ENCODE measurements at places on chromosomes 11 and 22.

DNA sequence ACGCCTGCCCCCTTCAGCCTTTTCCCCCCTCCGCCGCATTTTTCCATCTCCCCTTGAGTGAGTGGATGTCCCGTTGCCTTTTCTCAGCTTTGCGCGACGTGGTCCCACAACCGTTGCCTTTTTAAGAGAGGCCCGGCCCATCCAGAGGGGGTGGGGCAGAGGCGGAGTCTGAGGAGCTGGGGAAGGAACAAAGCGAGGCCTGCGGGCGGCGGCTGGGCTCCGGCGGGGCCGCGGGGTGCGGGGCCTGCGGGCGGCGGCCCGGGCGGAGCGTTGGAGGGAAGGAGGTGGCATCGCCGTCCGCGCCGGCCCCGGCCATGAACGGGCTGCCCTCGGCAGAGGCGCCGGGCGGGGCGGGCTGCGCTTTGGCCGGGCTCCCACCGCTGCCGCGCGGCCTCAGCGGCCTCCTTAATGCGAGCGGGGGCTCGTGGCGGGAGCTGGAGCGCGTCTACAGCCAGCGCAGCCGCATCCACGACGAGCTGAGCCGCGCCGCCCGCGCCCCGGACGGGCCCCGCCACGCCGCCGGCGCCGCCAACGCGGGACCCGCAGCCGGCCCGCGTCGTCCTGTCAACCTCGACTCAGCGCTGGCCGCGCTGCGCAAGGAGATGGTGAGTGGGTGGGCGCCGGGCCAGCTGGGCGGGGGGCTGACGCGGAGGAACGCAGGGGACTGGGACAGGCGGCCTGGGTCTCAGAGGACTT, at the start of gene FAM89B:
Gene FAM89B, plus strand, starts transcription at position 183 of the 696 bp plus-strand sequence. Its CDS starts 132 bp downstream, at position 315.
- no peak for DNase-seq

GRCh38 chr11:67416416-67417335, 1.2 kb downstream of the CARNS1 start:
- no peak for DNase-seq

DNA sequence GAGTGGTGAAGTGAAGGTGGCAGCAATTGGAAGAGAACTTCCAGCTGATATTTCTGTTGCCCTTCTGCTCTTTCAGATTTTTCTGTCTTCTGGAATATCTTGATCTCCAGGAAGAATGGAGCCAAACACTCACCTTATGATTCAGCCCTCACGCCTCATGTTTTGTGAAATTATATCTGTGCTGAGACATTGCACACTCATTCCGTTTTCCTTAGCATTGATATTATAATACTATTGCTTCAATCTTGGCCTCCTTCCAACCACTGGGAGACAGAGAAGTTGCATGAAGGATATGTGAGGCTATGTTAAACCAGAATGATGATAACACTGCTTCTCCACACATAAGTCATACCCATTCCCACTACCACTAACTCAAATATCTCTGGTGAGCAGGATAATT, 177.9 kb downstream of the ETS1 start:
- peak; percentile 66 for DNase-seq

DNA sequence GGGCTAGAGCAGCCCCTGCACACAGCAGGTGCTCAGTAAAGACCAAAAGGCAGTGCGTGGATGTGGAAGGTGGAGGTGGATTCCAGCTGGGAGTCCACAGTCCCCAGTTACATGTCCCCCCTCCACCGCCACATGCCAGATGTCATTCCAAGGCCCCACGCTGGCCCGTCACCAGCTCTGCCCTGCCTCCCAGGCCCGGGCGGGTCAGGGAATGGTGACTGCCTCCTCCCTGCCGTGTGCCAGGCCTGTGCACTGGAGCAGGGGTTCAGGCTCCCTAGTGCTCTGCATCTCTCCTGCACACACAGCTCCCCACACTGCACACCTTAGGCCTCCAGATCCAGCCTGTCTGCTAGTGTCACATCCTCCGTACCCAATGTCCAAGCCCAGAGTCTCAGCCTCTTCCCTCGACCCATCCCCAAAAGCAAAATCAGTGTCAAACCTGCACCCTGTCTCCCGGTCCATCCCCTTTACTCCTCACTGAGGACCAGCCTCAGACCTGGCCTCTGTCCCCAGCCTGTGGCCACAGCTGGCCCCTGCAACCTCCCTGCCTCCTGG, 40.2 kb upstream of the PRODH start:
- DNase-seq: no peak

DNA sequence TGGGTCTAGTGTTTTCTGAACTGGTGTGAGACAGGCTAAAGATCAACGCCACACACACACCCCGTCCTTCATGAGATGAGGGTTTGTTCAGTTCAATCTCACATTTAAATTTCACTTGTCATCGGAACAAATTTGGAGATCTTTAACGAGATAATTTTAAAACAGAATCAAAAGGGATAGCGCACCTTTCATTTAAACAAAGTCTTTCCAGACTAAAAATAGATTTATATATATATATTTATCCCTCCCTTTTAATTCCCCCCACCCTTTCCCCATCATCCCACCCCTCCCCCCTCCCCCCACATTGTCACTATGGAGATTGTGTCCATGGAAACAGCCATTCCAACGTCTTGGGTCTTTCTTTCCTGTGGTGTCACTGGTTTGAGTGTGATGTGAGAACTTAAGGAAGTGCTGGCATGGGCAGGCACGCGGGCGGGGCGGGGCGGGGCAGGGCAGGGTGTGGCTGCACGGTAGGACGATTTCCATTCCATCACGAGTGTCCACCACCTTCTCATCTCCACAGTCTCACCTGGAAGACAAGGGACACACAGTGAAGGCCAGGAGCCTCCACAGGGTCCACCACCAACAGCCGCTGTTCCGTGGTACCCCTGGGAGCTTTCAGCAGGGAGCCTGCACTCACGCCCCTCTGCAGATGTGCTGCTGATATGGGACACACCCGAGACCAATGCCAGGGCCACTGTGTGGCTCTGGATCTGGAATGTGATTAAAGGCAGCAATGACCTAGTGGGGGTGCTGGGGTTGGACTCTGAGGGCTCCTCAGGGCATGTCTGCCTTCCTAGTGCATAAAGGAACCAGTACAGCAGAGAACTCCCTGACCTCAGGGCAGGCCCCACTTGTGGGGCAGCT, 30.5 kb upstream of the CYP2D6 start:
- DNase-seq: no peak

DNA sequence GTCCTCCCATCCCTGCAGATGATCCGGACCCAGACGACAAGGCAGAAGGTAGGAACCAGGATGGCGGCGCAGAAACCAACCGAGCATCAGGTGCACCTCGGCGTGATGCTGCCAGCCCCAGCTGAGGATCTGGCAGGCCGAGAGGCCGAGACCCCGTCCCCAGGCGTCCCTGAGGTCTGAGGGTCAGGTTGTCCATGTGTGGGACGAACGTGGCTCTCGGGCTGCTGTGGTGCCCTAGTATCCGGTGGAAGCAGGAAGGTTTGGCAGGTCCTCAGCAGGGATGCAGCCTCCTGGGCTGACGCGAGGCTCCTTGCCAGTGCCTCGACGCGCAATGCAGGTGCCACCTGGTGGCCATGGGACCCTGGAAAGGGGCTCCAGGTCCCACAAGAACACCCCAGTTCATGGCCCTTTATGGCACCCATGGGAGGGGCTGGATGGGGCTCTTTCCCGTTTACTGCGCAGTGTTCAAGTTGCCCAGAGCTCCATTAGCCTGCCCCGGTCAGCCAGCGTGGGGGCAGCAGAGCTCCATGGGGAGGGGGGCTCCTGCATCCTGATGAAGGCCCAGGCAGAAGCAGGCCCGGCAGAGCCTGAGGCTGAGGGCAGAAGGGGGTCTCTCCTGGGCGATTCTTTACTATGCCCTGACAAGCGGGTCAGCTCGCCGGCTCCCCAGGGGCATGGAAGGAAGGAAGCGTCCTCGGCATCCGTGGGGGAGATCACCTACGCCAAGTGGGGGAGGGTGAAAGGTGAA, 129.9 kb downstream of the CTTN start:
- DNase-seq: no peak

- no peak for DNase-seq
Measured at GRCh38 chr11:57641011-57641807, 8.5 kb downstream of the YPEL4 start.

- no peak for DNase-seq
Measured at GRCh38 chr22:50302564-50302963, 4.9 kb downstream of the PLXNB2 start.

GRCh38 chr11:107651672-107652071, 60.2 kb downstream of the SLN start:
- no peak for DNase-seq

DNA sequence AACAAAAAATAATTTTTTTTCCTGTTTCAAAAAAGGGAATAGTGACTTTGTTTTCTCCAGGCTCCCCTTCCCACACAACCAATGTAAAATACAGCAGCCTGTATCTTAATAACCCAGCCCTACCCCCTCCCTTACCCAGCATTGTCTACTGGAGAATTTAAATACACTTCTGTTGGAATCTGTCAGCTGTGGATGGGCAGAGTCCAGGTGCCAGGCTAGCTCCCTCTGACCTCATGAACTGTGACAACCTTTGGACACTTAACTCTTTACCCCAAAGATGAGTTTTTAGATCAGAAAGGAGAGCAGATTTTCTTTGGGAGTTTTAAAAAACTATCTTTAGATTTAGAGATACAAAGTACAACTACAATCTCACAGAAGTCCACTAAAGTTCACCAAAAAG, 42.9 kb downstream of the DDX6 start:
- DNase-seq: no peak

DNA sequence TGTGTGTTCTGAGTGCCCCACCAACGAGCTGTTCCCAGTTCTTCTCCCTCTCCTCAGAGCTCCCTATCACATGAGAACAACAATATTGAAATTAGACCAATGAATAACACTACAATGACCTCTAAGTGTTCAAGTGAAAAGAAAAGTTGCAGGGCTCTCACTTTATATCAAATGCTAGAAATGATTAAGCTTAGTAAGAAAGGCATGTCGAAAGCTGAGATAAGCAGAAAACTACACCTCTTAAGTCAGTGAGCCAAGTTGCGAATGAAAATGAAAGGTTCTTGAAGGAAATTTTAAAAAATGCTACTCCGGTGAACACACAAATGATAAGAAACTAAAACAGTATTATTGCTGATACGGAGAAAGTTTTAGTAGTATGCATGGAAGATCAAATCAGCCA, 199.8 kb downstream of the GUCY1A2 start:
- DNase-seq: no peak

GRCh38 chr11:60992842-60993409, 21.4 kb downstream of the CD6 start:
- DNase-seq: no peak

GRCh38 chr11:36108881-36109589, 165.2 kb downstream of the LDLRAD3 start:
- no peak for DNase-seq

GRCh38 chr22:43654271-43654670, 157.8 kb downstream of the EFCAB6 start:
- no peak for DNase-seq

- DNase-seq: no peak
Measured at GRCh38 chr11:116712428-116712827, 60.4 kb downstream of the BUD13 start.

DNA sequence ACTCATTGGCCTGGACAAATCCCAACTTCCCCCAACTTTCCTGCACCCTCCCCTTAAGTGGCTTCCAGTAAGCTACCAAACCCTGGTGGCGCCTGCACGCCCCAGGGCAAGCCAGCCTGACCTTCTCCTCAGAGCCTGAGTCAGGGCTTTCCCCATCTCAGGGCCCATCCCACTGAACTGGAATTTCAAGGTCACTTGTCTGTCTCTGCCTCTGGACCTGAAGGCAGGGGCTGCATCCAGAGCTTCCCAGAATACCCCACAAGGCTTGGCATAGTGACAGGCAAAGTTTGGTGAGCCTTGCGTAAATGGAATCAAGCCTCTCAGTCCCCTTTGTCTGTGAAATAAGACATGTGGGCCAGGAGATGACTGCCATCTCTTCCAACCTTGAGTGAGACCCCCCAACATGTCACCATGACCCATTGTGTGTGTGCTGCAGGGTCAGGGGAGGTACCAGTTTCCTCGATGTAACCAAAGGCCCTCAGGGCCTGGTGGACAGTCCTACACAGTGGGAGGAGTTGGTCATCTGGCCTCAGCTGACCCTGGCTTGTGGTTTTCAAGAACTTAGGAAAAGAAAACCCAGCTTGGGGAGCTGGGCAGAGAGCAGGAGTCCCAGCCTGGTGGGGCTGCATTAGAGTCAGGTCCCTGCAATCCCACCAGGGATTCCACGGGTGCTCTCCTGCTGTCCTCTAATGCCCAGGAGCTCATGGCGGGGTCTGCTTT, 8.9 kb downstream of the ALX4 start:
- DNase-seq: no peak

DNA sequence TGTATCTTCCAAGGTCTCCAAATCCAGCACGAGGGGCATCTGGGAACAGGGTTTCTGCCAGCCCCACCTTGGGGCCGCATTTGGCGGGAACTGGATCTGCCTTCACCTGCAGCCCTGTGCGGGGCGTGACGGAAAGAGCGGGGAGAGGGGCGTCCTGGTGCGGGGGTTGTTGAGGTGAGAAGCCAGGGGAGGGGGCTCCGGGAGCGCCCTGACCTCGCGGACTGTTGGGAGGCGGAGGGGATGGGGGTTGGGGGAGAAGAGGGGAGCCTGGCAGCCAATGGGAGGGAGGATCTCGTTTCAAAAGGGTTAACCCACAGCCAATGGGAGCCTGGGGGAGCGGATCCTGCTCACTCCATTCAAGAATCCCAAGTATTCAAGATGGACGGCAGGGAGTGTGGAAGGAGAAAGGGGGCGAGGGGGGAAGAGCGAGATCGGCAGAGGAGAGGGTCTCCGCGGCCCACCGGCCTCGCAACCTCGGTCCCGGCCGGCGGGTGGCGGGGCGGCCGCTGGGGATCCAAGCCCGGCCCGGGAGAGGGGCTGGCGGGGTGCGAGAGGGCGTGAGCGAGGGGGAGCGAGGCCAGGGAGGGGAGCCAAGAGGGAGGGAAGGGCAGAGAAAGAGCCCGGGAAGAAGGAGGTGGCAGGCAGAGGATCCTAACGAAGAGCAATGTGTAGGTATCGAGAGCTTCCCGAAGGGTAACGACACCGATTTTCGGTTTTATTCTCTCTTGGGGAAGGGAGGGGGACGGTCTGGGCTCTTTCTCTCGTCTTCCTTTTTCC, 11.5 kb downstream of the YPEL4 start:
- DNase-seq: no peak

GRCh38 chr11:99632969-99633368, 612.2 kb downstream of the CNTN5 start:
- DNase-seq: no peak

DNA sequence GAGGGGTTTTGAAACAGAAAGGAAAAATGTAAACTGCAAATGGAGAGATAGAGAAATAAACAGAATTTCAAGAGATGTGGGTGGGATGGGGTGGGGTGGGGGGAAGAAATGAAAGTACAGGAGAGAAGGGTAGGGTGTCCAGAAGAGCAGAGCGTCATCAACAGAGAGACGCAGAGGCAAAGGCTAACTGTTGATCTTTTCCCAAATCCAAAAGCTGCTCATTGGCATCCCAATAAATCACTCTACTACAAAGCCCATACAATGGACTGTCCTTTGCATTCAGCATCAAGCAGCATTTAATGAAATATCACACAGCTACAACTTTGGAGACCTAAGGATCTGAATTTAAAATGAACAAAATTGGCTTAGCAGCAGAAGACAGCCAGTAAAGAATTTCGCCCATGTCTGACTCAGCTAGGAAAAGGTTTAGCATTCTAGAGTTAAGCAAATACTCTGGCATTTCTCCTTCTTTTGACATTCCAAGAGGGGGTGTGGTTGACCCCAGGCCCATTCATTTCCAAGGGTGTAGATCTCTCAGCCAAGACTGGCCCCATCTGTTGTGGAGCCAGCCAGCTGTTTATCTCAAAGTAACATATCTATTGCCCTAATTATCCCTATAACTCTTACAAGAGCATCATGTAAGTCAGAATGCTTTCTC, 1.5 kb downstream of the RAB30 start:
- no peak for DNase-seq

Data from epithelial cell of prostate (primary cell).